ENCODE measurements at places on chromosomes 12 and 14. TPM values are rescaled to one million over a fixed set of nuclear protein-coding genes. Genes with fewer than 3 reads are reported as not detected.

Gene SIX6
- not detected for total RNA-seq

Gene DNAI7
- total RNA-seq: not detected

Gene MUCL1
- not detected for total RNA-seq

Gene AHNAK2
- total RNA-seq: 164 TPM

Gene CLEC2A
- not detected for total RNA-seq

Gene TAS2R20
- 4.3 TPM for total RNA-seq

Gene SPX
- total RNA-seq: under 0.01 TPM

Gene SOAT2
- under 0.01 TPM for total RNA-seq

Gene BEGAIN
- total RNA-seq: 1.2 TPM

Gene DIO3
- total RNA-seq: not detected

Gene FAM186B
- 0.20 TPM for total RNA-seq

Gene TSPAN8
- not detected for total RNA-seq

Gene CFL2
- total RNA-seq: 63.9 TPM

Gene ABCD2
- total RNA-seq: under 0.01 TPM

Gene ALKBH2
- 28.7 TPM for total RNA-seq

Gene TXNDC16
- 4.0 TPM for total RNA-seq

Gene PPP1R12A
- 97.7 TPM for total RNA-seq

Data from subcutaneous preadipocyte (primary cell).